Lower lobe of right lung (tissue), 2 donors: ENCODE measurements at places on chromosomes 1 and 21. TPM values are rescaled to one million over a fixed set of nuclear protein-coding genes. Genes with fewer than 3 reads are reported as not detected.
A peak's percentile ranks its signal among the peaks of the same experiment; 100 is the strongest.

Gene FCAMR
- not detected for total RNA-seq

GRCh38 chr21:29221253-29221744 is 77.4 kb upstream of the BACH1 start:
- no peak for DNase-seq

Gene SLC26A9
- 18.2 TPM for total RNA-seq

DNA sequence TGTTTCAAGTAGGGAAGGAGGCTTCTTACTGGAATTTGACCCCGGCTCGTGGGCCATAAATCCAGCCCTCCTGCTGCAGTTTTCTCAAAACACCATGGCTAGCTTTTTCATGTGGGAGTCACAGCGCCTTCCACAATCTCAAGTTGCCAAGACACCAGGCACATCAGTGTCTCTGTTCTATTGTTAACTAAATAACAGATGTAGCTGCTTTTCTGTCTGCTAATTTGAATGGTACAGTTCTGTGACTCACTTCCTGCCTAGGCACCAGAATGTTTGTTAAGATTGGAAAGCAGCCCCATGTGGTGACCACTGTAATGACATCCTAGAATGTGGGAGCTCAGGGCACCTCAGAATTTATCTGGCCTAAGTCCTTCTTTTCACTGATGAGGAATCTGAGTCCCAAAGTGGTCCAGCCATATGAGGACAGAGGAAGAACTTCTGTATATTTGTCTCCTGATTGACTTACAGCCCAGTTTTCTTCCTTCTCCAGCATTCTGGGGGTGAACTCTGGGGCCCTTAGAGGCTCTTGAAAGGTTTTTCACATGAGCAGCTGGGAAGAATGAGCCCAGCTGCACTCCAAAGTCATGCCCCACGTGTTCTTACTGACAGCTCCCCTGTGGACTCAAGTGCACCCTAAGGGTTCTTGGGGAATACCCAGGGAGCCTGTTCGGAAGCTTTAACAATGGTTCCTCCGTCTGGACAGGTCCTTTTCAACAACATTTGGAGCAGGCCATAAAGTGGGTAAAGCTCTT is 27.5 kb downstream of the TRIM45 start:
- DNase-seq: no peak

DNA sequence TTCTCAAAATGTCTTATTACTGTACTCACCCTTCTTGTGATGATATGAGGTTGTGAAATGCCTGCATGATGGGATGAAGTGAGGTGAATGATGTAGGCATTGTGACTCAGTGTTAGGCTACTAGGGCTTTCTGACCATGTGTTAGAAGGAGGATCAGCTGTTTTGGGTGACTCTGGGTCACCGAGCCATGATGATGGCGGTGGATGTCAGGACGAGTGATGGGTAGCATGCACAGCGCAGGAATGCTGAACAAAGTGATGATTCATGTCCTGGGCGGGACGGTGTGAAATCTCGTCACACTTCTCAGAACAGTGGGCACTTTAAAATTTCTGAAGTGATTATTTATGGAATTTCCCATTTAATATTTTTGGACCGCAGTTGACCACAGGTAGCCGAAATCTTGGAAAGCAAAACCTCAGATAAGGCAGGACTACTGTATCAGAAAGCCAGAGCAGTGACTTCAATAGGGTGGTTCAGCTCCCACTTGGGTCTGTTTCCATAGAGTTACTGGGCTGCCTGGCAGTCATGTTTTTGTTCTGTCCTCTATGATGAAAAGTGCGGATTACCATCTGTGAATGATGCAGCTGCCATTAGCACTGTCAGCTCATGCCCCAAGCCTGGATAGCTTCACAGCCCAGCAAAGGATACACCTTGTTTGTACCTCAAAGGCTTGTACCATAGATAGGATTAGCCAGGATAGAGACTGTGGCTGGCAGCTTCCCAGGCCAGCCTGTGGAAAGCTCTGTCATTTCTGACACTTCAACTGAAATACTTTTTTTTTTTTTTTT is 26.6 kb downstream of the IL6R start:
- DNase-seq: no peak

DNA sequence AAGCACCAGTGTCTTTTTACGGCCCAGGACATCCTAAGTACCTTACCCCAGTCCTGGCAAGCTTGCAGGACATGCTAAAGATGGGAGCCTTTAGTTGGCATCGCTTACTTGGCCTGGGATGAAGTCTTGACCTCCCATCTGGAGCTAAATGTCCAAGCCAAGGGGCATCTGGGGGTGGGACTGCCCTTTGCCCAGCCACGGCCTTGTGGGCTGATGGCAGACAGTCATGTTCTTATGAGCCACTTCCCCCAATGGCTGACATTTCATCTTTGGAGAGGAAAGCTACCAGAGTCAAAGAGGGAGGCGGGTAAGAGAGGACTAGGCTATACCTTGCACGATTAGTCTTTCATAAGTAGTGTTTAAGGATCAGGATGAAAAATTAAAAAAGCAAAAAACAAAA is 32.2 kb downstream of the OPTC start:
- no peak for DNase-seq

Gene PLA2G2C
- total RNA-seq: not detected

- DNase-seq: no peak
Observed at GRCh38 chr1:11307852-11308251, 34.9 kb downstream of the UBIAD1 start.

- no peak for DNase-seq
Observed at GRCh38 chr1:46168477-46168876, 6.4 kb upstream of the TSPAN1 start.

DNA sequence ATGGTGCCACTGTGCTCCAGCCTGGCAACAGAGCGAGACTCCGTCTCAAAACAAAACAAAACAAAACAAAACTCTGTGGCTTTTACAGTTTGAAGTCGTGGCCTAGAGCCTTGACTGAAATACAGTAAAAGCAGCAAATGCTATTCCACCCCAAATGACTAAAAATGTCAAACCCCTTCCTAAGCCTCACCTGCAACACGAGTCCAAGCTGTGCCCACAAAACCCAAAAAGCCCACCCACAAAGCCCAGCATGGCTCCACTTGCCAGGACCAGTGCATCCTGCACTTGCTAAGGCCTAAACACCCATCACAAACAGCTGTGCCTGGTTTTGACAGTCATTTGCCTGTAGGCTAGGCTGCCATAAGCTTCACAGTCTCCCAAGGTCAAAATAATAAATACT is 21.3 kb downstream of the VAV3 start:
- DNase-seq: no peak

DNA sequence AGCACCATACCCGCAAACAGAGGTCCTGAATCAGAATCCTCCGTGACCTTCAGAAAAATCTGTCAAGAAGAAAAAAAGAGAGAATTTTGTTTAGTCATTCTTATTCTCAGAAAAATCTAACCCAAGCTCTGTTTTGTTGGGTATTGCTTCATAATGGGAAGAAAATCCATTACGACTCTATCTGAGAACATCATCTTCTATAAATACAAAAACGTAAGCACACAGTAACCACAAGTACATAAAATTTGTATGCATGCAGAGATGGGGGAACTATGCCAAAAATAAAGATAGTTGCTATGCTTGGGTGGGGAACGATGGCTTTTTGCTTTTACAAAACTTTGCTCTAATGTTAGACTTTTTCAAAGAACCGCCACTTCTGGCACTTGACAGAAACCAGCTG is 84.2 kb downstream of the ABCA4 start:
- DNase-seq: no peak

- no peak for DNase-seq
Observed at GRCh38 chr1:21164266-21164665, 12.4 kb downstream of the EIF4G3 start.

- peak; percentile 67 for DNase-seq
Observed at GRCh38 chr1:231192620-231193163, 30.8 kb downstream of the TRIM67 start.

GRCh38 chr21:38228115-38228514 is 28.7 kb upstream of the KCNJ15 start:
- no peak for DNase-seq

DNA sequence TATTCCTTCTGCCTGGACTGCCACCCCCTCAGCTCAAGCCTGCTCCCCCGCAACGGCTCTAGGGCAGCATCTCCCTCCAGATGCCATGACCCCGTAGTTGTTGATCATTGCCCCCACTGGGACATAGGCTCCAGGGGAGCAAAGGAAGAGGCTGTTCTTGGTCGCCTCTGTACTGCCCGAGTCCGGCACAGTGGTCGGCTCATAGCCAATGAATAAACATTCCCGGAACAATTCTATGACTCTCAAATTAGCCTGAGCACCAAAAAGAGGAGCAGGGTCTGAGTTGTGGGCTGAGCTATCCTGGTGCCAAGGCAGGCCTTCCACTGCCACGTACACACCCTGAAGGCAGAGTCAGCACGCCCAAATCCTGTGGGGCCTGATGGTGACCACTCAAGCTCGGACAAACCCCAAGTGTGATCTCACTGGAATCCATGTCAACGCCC is 33.1 kb downstream of the CAPZB start:
- no peak for DNase-seq

GRCh38 chr1:40711465-40712404 is 20.2 kb downstream of the NFYC start:
- no peak for DNase-seq

GRCh38 chr1:230091473-230092231 is 24.6 kb downstream of the GALNT2 start:
- no peak for DNase-seq

- no peak for DNase-seq
Observed at GRCh38 chr1:171084091-171084490, 6.6 kb upstream of the FMO3 start.

Gene CTSE
- total RNA-seq: 63.6 TPM

DNA sequence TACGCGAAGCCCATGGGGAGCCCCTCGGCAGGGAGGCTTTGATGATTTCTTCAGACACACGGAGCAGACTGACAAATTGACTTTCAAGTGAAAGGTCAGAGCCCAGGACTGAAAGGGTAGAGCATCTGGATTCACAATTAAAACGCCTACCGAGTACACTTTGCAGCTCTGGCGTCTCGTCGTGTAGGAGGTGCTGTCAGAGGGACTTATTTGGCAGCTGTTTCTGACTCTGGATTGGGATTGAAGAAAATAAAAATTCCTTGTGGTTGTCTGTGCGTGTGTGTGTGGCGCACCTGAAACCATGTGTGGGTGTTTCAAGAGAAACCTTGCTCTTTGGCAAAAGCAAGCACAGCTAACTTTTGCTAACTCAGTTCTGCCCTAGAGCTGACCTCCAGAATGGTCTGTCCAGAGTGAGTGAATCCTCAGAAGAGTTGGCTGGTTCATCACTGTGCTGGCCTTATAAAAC is 348.7 kb downstream of the HLX start:
- DNase-seq: no peak

DNA sequence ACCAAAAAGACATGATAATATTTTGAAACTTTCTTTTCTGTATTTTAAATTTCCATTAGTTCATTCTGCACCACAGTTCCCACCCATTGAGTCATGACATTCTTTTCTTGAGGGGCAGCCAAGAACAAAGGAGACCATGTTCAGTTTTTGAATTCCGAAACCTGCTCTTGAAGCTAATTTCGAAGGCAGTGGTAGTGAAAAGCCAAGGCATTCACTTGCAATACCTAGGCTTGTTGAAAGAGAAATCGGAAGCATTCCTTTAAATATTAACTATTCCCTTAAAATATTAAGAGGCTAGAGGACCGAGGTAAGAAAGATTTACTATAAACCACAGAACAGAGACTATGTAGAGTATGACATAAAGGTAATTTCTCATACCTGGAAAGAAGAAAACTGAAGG is 256.3 kb downstream of the ADGRL2 start:
- no peak for DNase-seq

DNA sequence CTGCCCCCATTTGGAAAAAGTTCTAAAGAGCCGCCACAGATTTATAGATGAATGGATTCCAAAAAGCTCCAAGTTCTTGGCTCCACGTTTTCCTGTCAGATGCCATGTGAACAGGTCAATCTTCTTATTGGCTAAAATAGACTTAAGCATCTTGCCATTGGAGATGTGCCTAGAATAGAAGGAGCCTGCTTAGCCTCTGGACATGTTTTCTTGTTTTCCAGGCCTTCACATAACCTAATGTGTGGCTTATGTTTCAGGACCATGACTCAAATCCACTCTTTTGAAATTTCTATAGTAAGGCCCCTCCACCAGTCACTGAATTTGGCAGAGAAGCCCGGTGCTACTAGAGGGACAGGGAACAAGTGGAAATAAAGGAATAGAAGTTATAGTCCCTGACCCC is 31.5 kb downstream of the PHC2 start:
- DNase-seq: no peak

Gene HHIPL2
- 0.97 TPM for total RNA-seq

DNA sequence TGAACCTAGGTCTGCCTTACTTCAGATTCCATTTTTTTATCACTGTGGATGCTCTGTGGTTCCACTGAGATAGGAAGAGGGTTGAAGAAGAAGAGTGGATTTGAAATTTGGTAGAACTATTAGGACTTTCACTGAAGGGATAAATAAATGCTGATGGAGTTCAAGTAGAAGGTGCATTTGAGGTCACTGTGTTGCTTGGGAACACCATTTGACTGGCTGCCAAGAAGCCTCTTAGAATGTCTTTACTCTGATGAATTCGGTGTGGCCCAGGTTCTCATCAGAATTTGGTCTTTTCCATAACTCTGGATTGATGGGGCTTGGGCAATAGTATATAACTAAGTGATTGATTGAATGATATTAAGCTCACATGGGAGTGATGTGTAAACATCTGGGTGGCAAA is 11.9 kb downstream of the XPR1 start:
- DNase-seq: no peak

- no peak for DNase-seq
Observed at GRCh38 chr1:107678993-107679392, 286.0 kb downstream of the VAV3 start.

Gene UBASH3A
- 1.2 TPM for total RNA-seq

Gene HFM1
- total RNA-seq: 1.2 TPM

Gene GMEB1
- 14.2 TPM for total RNA-seq

DNA sequence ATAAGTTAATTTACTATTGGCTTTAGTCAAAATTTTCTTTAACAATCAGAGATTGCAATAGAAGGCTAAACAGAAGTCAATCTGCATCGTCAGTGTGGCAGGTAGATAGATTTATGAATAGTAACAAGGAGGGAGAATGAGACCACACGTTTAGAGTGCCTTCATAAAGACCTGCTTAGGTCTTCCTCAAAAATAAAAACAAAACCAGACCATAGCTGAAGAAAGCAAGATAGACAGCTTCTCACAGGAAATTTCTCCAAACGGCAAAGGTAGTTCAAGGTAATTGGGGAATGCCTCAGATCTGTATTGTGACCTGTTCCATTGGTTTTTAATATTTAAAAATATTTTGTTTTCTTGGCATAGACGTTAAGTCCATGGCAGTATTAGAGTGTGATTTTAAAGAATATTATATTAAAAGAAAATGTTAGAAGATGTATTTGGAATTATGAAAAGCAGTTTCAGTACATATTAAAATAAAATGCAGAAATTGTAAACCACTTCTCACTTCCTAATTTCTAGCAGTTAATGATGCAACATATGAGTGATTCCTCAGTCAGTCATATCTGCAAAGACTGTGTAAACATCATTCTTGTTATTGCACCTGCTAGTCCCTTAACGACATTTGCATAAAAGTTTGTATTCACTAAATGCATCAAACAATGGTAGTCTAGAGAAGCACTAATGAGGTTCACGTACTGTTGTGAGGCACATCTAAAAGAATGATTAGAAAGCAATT is 278.0 kb downstream of the HLX start:
- no peak for DNase-seq

Gene FCRL5
- total RNA-seq: 1.2 TPM

- DNase-seq: no peak
Observed at GRCh38 chr1:210600421-210601159, 271.9 kb downstream of the HHAT start.
